AG08395 (cell line): ENCODE measurements at places on chromosomes 6 and 20.

DNA sequence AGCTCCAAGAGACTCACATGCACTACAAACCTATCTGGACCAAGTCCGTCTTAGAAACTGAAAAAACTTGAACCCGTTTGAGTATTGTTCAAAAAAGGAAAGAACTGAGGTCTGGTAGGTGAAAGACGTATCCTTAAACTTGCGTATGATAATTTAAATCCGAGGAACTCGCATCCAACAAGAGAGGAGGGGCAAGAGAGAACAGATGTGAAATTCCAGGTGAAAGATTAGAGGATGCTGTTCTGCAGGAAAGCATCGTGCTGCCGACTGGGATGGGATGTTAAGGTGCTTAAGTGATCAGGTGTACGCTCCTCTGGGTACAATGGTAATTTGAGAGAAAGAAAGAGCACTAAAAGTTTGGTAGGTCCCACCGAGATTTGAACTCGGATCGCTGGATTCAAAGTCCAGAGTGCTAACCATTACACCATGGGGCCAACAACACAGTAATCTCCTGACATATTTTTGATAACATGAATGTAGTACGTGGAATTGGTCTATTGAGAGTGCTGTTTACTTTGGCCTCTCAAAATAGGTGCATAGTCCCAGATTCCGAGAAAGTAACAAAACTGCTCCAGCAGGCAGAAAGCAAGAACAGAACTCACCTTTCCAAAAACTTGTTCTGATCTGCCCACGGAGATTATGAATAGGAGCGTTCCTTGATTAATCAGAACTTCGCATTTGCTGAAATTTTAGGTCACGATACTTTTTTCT, 53.5 kb upstream of the BTN3A2 start:
- DNase-seq: no peak

DNA sequence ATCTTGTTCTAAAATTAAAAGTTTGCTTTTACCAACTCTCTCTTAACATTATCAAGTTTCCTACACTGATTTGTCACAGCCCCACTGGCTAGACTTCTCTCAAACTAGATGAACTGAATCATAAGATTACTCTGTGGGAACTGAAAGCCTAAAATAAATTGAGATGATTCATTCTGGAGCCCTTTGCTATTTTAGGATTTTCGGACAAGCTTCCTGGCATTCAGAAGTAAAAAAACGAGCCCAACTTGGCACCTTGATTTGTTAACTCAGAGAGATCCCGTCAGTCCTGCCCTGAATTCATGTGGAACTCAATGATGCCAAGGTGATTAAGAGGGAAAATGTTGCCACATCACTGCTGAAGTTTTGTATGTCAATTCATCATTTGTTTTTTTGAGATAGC, 122.0 kb upstream of the NRSN1 start:
- peak; percentile 35 for DNase-seq

DNA sequence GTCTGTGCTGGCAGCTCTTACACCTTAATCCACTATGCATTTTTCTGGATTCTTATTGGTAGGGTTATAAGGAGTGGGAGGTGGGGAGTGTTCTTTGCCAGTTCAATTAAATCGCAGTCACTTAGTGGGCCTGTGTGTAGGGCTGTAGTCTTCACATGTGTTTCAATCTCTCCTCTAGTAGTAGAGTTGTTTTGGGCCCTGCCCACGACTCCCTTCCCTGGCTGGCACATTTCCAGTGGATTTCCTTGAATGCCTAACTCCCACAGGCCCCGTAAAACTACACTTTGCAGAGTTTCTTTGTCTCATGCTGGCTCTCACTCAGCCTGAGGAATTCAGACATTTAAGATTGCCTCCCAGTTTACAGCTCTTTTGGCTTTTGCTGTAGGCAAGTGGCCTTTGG, 414.0 kb upstream of the OPRM1 start:
- DNase-seq: no peak

- peak; percentile 85 for DNase-seq
These were observed 24.7 kb upstream of the PYGB start for GRCh38 chr20:25223179-25223661.

DNA sequence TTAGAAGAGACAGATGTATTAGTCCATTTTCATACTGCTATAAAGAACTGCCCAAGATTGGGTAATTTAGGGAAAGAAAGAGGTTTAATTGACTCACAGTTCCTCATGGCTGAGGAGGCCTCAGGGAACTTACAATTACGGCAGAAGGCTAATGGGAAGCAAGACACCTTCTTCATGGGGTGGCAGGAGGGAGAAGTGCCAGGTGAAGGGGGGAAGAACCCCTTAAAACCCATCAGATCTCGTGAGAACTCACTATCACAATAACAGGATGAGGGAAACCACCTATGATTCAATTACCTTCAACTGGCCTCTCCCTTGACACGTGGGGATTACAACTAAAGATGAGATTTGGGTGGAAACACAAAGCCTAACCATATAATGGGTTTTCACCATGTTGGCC, 28.9 kb upstream of the PNRC1 start:
- no peak for DNase-seq

- DNase-seq: no peak
These were observed 11.5 kb downstream of the NAPB start for GRCh38 chr20:23409800-23410199.

DNA sequence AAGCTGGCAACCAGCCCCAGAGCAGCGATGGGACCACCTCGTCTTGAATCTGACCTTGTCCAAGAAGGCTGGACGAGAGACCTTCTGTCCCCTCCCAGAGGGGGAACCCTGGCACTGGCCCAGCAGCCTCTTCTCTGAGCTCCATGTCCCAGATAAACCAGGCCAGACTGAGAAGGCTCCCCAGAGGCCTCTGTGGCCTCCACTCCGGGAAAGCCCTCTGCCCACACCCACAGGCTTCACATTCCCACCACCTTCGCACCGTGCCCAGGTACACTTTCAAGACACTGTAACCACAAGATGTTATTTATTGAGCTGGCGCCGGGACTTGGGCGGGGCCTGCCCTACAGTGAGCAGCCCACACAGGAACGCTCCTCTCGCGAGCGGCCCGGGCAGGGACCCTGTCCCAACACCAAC, 33.2 kb downstream of the ADA start:
- no peak for DNase-seq

DNA sequence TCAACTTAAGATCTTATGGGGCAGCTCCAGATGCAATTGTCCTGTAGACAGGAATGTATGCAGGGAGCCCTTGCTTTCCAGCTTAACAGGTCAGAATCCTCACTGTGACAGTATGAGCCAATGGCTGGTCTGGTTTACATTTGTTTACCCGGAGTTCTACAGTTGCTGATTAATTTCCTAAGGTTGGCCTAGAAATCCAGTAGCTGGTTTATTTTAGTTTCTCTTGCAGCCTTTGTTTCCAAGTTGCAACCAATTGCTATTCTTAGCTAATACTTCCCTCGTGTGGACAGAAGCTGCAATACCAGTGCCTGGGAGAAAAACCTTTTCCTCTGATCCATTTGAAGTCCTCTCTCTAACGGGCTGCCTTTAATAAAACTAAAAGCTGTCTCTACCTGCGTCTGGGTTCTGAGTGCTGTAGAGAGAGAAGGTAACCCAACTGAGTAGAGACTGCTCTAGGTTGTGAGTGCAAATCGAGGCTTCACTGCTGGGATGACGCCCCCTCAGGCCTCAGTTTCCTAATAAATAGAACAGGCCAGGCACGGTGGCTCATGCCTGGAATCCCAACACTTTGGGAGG, 45.9 kb downstream of the ZNF217 start:
- peak; percentile 89 for DNase-seq

DNA sequence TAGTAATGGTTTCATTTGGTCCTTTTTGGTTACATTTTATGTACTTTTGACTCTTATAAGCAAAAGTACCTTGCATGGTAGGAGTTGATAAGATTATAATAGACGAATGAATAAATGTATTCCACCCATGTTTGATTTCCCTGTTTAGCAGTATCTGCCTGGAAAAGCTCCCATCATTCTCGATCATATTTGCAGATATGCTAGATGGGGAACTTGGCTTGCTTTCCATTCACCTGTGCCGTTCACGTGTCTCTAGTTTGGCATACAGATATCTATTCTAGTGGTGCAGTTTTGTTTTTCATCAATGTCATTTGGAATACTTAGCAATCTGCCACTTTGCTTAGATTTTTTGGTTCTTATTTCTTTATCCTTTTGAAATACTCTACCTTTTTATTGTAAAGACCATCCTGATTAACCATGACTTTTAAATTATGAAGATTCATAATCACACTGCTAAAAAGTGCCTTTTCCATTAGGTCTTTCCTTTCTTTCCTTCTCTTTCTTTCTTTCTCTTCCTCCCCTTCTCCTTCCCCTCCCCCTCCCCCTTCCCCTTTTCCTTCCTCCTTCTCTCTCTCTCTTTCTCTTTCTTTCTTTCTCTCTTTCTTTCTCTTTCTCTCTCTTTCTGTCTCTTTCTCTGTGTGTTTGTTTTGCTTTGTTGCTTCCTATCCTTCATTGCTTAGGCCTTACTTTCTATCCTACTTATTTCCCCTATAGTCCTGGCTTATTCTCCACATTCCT, 40.4 kb downstream of the ANKS1A start:
- no peak for DNase-seq

DNA sequence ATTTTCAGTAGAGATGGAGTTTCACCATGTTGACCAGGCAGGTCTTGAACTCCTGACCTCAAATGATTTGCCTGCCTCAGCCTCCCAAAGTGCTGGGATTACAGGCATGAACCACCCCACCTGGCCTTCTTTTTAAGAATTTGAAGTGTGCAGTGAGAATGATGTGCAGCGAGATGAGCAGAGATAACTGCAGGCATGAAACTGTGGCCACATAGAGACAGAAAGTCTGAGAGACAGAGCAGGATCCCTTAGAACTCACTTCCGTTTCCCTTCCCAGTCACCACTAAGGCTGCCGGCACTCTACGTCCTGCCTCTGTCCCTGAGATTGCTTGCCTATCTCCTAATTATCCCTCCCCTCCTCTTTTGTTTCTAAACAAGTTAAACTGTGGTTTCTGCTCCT, 27.2 kb downstream of the IL22RA2 start:
- no peak for DNase-seq

GRCh38 chr20:7302250-7302649, 534.8 kb downstream of the BMP2 start:
- no peak for DNase-seq

- no peak for DNase-seq
These were observed 30.6 kb downstream of the ELMO2 start for GRCh38 chr20:46375771-46376170.

- DNase-seq: no peak
These were observed 226.0 kb upstream of the TSHZ2 start for GRCh38 chr20:52746190-52746589.

- DNase-seq: peak; percentile 41
These were observed 537 bp downstream of the TCP1 start for GRCh38 chr6:159788753-159789376.

DNA sequence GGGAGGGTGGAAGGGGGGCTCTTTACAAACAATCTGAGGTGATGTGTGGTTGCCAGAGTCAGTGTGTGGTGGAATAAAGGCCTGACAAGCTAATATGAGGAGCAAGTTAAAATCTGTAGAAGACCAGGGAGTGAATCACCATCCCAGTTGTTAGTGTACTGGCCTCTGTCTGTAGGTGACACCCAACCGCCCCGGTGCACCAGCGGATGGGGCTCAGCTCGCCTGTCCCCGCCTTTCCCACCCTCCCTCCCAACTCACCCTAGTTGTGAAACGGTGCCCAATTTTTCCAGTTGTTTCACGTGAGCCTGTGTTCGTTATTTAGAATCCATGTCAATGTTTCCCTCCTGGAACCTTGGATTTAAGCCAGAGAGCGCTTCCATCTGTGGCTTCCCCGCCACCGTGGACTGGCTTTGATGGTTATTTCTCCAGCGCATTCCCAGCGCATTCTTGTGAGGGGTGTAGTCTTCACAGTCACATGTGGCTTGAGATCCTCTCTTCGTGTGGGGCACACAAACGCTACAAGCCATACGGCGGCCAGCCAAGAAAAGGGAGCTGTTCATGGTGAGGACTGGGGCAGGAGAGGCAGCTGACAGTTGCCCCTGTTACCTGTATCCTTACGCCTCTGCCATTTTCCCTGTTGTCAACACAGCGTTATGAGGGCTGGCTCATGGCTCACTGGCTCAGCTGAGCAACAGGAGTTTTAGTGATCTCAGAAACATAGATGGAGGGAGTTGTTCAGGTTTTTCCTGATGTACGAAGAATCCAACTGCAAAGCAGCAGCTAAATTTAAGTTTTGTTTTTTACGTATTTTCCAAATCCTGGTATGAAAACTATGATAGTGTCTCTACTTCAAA, 137.6 kb downstream of the ZDHHC14 start:
- DNase-seq: peak; percentile 87

GRCh38 chr20:46128310-46129151, 10.4 kb downstream of the CD40 start:
- peak; percentile 27 for DNase-seq

DNA sequence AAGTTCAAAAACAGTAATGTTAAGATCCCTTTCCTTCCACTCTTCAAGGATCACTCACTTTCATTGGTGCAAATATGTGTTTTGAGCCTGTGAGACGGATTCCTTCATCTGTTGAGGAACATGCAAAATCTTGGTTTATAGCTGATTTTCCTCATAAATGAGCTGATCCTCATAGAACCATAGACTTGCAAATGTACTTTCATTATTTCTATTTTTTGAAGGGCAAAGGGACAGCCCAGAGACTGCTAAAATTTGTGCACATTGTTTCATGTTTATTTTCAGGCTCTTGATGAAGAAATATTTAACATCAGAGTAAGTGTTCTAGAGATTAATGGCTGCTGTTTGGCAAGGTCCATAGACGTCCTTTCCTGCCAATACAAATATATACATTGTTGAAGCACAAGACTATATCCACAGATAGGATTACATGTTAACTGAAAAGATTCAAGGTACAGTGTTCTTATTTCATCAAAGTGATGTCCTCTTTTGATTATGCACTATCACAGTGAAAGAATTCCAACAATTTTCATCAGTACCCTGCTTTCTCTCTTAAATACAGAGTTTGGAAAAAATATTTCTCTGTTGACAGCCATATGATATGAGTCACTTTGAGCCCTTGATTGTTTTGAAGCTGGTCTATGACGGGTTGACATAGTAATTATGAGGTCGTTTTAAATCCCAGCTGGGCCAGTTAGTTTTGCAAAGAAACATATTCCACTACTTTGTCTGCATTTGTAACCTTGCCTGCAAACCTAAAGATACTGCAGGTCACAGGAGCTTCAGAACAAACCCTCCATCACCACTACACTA, 95.7 kb downstream of the FILIP1 start:
- no peak for DNase-seq

DNA sequence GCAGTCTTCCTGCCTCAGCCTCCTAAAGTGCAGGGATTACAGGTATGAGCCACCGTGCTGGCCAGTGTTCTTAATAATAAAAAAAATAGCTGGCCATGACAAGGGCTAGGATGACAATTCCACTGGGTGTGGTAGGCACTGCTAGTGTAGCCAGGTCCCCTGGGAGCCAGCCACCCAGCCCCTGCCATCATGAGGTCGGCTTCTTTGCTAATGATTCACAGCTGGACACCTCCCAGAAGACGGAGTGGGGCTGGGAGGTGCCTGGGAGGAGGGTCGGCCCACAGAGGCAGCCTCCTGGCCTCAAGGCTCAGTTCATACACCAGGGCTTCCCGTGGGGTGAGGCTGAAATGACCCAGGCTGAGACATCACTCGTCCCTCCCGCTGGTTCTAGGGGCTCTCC, 230.4 kb downstream of the TAF4 start:
- DNase-seq: peak; percentile 9
